Ascending aorta (tissue), 2 donors: ENCODE measurements at places on chromosomes 2 and 18. TPM values are rescaled to one million over a fixed set of nuclear protein-coding genes. Genes with fewer than 3 reads are reported as not detected.

Gene CAVIN2
- total RNA-seq = 43.4 TPM

Gene ATL2
- total RNA-seq = 49.1 TPM

Gene OSR1
- 66.7 TPM for total RNA-seq

Gene COL4A3
- total RNA-seq = 1.1 TPM

Gene KIF5C
- total RNA-seq = 6.2 TPM

Gene DPYSL5
- not detected for total RNA-seq

Gene TAF4B
- 3.0 TPM for total RNA-seq

Gene CASP8
- 15.2 TPM for total RNA-seq

Gene IMP4
- total RNA-seq = 97.9 TPM

Gene RBM45
- 2.8 TPM for total RNA-seq

Gene BMP10
- not detected for total RNA-seq

Gene MARCO
- 28.4 TPM for total RNA-seq

Gene DLGAP1
- 2.0 TPM for total RNA-seq

Gene ABCG8
- total RNA-seq = not detected

Gene GCKR
- total RNA-seq = not detected

Gene ABCB11
- not detected for total RNA-seq

Gene MGAT4A
- 8.0 TPM for total RNA-seq

Gene PIEZO2
- 3.1 TPM for total RNA-seq

Gene VIT
- 8.1 TPM for total RNA-seq

Gene ACTG2
- total RNA-seq = 134 TPM

Gene CHST9
- total RNA-seq = 0.21 TPM

Gene LOXL3
- total RNA-seq = 19.8 TPM

Gene MC5R
- not detected for total RNA-seq

Gene CHRNG
- not detected for total RNA-seq

Gene BCL2L11
- 3.5 TPM for total RNA-seq
